IMR-90 (cell line): ENCODE measurements at places on chromosomes 2 and 18. TPM values are rescaled to one million over a fixed set of nuclear protein-coding genes. Genes with fewer than 3 reads are reported as not detected.

SERPINB4 gene
- not detected in 2 replicates for total RNA-seq

HPCAL1 gene
- total RNA-seq: 8.2 and 9.4 TPM in 2 replicates

GRCh38 chr2:113283704-113284284, 5.1 kb upstream of the PAX8 start:
- DNase-seq: peak; percentile 92

- peak; percentile 96 for DNase-seq
Measured at GRCh38 chr2:222919841-222920526, 59.1 kb downstream of the ACSL3 start.

- no peak for DNase-seq
Measured at GRCh38 chr2:72014831-72015230, 132.8 kb downstream of the CYP26B1 start.

DNA sequence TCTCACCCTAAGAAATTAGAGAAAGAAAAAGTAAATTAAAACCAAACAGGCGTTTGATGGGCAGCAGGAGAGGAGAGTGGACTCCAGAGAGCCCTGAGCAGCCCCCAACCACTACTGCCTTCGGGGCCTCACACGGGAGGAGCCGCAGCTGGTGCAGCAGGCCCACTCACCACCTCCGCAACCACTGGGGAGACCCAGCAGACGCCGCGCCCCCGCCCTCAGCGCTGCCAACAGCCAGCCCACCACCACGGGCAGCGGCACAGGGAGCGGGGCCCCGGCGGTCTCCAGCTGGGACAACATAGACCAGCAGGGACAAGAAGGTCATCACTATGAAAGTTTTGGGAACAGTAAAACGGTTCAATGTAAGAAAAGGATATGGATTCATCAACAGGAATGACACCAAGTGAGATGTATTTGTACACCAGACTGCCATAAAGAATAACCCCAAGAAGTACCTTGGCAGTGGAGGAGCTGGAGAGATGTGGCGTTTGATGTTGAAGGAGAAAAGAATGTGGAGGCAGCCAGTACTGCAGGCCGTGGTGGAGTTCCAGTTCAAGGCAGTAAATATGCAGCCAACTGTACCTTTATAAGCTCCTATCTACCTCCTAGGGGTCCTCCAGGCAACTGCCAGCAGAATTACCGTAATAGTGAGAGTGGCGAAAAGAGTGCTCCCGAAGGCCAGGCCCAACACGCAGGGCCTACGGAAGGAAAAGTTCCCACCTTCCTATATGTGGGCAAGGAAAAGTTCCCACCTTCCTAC, 76.5 kb downstream of the OLA1 start:
- DNase-seq: no peak

- DNase-seq: peak; percentile 51
Measured at GRCh38 chr2:38598991-38599295, 3.8 kb downstream of the HNRNPLL start.

DNA sequence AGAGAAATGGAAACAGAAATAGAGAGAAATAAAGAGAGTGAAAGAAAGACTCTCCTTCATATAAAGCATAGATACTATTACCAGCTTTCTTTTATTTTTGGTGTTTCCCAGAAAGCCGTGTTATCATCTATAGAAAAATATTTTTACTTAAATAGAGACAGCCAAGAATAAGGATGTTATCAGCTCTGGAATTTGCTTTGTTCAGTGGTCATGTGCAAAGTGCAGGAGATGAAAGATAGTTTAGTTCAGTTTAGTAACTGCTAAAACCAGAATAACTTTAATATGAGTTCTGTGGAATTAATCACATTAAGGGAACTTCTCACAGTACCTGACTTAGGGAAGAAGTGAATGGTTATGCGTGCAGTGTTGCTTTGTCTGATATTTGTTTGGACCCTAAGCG, 140.4 kb downstream of the CALCRL start:
- no peak for DNase-seq

DNA sequence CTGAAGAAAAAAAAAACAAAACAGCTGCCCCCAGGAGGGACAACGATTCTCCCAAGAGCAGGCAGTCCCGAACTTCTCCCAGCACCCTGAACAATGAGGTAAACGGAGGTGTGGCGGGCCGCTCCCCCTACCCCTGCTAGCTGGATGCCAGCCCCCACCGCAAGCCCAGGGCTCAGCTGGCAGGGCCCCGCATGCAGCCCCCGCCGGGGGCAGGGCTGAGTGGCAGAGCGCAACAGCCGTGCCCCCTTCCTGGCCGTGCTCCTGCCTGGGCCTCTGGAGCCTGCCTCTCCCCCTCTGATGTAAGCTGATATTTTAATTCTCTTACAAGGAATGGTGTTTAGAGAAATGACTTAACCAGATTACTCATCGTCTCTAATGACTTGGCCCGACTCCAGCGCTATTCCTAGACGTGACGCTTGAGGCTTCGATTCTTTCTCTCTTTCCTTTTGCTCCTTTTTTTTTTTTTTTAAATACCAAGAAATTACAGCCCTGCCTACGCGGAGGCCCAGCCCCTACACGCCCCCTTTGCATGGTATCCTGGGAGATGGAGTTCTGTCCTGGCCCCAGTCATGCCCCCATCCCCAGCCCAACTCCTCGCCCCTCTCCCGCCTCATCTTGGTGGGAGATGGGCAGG, 4.6 kb upstream of the ARID5A start:
- peak; percentile 99 for DNase-seq

DNA sequence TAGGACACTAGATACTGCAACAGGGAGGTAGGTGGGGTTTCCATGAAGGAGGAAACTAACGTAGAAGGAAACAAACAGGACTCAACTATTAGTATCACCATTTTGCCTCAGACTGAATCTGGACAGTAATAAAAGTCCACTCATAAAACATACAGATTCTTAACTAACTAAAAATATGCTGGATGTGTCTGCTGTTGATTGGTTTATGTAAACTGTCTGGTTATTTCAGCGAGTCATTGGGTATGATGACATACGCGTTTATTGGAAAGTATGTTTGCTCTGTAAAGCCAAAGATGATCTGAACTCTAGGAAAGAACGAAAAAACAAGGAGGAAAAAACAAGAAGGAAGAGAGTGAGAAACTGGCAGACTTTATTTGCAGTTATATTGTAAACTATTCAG, 1816.1 kb upstream of the LRRTM1 start:
- no peak for DNase-seq

DNA sequence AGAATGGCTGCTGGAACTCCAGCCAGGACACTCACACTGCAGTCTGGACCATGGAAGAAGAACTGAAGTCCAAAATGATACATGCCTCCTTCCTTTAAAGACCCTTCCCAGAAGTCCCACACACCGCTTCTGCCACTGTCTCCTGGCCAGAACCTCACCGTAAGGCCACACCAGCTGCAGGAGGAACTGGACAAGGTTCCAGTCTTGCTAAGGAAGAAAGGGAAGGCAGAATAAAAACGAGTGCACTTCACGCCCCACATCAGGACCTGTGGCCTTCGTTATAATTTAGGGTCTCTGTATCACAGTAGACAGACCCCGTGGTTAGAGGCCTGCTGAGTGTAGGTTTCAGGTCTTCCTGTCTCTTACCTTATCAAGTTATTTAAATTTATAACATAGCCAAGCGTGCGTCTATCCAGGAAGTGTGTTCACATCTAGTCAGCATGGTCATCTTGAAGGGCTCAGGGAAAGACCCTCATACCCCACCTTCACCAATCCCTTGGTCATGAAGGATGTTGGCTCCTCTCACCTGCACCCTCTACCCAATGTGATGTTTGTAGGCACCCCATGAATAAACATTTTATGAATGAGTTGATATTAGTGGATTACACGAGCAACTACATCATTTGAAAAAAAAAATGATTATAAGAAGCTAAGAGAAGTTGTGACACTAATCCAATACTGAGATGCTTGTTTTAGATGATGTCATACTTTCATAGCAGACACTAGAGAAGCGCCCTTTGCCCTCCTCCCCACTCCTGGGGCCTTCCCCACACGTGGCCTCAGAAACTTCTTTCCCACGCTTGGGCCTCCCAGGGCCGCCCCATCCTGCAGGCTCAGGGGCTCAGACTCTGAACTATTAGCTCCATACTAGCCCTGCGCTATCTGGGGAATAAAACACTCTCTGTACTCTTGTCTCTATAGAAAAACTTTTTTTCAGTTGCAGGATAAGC, 157.6 kb downstream of the FAM210A start:
- DNase-seq: no peak

GRCh38 chr2:204604061-204604460, 58.8 kb downstream of the PARD3B start:
- peak; percentile 31 for DNase-seq

GRCh38 chr2:98815795-98816194, 84.9 kb upstream of the MGAT4A start:
- no peak for DNase-seq
